ENCODE measurements at places on chromosomes 2 and 18.

DNA sequence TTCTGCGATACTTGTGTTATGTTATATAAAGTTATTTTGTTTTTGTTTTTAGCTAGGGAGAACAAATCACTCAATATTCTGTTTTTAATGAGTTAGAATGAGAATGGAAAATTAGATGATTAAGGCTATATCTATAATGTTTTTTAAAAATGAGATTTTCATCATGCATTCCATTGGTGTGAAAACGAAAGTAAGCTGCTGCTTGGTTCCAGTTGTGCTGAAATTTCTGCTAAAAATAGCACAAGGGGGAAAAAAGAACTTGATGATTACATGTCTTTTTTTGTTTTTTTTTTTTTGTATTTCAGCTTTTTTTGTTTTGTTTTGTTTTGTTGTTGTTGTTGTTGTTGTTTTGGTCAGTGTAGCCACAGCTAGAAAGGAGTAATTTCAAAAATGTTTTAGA lies 242.6 kb upstream of the KCNJ3 start:
- DNase-seq: no peak

GRCh38 chr18:21820033-21820810 lies 79.6 kb downstream of the MIB1 start:
- DNase-seq: no peak

GRCh38 chr18:32391126-32391525 lies 79.6 kb downstream of the GAREM1 start:
- no peak for DNase-seq

GRCh38 chr2:137155356-137156104 lies 390.2 kb downstream of the THSD7B start:
- DNase-seq: no peak

- no peak for DNase-seq
Observed at GRCh38 chr2:9152975-9153642, 53.5 kb upstream of the ASAP2 start.

DNA sequence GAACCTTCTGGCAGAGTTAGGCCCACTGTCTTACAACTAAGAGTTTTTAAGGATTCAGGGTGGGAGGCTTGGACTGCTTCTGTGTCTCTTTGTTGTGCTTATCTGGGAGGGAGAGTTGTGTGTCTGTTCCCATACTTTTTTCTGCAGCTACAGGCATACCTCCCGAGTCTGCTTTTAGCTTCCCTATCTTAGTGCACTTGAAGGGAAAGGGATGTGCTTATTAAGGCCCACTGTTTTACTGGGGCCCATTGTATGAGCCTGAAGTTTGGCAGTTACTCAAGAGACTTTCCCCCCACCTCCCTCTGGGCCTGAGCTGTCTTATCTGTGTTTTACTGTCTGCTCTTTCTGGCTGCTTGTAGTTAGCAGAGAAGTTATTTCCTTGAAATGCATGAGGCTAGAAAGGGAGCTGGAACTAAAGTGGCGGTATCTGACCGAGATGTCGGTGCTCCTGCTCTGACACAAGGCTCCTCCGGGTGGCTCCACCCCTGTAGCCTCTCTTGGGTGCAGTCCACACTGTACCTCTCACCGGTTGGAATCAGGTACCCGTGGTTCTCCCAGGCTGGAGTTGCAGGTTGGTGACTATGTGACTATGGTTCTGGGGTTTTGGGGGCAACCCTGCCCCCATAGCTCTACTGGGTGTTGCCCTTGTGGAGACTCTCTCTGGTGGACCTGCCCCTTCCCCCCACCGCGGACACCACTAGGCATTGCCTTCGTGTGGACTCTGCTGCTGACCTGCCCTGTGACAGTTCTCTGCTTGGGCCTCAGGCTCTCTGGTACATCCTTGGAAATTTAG lies 12.9 kb downstream of the UBR3 start:
- DNase-seq: no peak

DNA sequence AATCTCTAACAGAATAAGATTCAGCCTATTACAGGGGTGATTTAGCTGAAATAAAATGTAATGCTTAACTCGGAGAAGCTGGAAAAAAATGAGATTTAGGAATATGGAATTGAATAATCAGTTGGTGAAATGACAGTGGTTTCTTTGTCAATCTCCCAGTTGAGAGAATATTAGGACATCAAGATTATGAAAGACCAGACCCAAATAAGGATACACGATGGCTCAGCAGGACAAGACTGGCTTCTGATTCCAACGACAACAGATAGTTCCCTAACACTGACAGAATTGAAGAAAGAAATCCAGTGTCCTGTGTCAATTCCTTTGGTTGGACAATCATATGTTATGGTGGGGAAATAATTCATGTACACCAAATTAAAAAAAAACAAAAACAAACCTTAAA lies 55.8 kb downstream of the HRH4 start:
- DNase-seq: no peak

DNA sequence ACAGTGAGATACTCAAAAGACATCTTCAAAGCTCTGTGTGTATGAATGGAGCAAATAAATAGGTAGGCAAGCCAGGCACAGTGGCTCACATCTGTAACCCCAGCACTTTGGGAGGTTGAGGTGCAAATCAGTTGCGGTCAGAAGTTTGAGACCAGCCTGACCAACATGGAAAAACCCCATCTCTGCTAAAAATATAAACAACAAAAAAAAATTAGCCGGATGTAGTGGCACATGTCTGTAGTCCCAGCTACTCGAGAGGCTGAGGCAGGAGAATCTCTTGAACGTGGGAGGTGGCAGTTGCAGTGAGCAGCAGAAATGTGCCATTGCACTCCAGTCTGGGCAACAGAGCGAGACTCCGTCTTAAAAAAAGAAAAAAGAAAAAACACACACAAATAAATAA lies 945.1 kb upstream of the PIK3C3 start:
- DNase-seq: no peak

GRCh38 chr2:242041816-242042215 lies 172.3 kb downstream of the RTP5 start:
- DNase-seq: no peak

DNA sequence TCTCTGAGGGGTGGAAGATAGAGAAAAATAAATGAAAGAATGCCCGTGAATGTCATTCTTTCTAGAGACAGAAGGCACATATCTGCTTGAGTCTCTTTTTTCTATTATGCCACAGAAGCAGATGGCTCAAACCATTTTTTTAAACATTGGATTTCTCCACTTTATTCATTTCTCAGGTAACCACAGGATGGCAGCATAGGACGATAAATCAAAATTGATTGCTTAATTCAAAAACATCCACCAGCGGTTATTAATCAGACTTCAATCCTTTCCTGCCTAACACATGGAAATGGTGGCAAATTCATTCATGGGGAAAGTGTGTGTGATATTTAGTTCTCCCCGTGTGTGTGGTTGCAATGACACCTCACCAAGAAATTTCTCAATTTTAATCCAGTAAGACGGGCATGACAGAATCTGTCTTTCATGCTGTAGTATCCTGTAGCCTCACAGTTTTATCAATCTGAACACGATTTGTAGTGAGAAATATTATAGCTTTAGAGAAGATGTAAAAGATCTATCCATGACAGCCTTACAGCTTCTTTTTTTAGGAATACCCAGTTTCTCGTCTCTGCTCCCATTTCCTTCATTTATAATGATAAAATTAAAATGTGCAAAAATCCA lies 72.2 kb downstream of the DSC3 start:
- DNase-seq: no peak

Measured in epithelial cell of prostate (primary cell).